Jurkat, Clone E6-1 (cell line): ENCODE measurements at places on chromosomes 12 and 14.

- DNase-seq: no peak
Observed at GRCh38 chr14:74941676-74942097, 13.7 kb downstream of the PGF start.

DNA sequence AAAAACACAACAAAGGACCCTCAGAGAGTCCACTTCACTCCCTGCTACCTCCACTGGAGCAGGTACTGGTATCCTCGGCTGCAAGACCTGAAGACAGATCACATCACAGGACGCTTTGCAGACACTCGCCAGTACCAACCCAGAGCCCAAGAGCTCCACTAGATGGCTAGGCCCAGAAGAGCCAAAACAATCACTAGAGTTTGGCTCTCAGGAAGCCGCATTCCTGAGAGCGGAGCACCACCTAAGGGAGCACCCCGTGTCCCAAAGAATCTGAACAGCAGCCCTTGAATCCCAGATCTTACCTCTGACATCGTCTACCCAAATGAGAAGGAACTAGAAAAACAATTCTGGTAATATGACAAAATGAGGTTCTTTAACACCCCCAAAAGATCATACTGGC, 399.8 kb downstream of the RAD51B start:
- DNase-seq: no peak

DNA sequence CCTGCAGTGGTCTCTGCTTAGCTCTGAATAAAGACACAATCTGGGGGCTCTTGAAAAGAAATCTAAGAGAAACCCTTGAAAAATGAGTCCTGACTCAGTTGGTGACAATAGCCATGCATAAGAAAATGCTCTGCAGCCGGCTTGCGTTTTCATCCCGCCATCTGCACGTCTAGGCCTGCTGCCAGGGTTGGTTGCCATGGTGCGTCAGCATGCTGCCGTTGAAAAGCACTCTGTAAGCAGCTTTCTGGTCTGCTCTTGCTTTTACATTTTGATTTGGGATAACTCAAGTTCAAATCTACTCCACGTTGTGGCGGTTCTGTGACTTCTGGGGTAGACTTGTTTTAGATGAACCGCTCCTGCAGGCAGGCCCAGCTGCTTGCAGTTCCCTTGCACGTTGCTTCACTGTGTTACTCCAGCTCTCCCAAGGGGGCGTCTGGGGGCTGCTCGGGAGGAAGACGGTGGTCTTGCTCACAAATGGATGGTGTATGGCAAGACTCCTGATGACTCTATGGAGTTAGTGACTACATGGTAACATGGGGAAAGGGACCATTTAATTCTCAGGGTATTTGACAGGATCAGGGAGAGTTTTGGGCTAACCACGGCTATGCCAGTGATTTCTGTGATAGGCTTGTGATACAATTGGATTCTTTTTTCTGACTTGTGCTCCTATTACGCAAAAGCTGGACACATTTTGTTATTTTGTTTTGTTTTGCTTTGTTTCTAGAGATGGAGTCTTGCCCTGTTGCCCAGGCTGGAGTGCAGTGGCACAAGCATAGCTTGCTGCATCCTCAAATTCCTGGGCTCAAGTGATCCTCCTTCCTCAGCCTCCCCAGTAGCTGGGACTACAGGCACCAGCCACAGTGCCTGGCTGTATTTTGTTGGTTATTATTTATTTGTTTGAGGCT, 15.8 kb downstream of the WNT5B start:
- DNase-seq: peak; percentile 28

GRCh38 chr12:9050521-9051157, 61.3 kb downstream of the KLRG1 start:
- no peak for DNase-seq

- no peak for DNase-seq
Observed at GRCh38 chr12:54439096-54439495, 20.0 kb upstream of the ITGA5 start.

DNA sequence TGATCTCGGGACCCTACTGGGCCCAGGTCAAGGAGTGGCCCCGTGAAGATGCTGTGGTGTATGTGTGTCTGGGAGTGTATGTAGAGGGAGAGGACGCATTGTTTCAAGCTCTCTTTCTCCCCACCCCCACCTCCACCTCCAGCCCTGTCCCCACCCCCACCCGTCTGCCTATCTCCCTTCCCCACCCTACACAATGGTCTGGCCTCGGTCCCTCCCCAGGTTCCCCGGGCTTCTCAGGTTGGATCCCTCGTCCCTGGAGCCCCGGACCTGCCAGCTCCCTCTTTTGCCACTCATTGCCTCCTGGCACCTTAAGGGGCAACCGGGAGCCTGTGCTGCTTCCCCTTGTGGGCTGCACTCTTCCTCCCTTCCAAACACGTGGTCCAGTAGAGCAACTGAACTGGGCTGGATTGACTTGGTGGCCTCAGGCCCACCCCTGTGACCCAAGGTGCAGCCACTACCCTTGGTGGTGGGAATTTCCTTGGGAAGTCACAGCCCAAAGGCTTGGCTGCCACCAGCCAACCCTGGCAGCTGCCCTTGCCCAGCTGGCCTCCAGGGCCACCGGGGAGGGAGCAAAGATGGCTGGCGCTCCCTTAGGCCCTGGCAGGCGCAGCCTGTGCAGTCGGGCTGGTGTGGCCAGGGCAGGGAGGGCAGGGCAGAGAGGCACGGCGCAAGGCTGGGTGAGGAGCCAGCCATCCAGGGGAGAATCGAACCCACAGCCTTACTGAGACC, 628 bp downstream of the VRTN start:
- no peak for DNase-seq

- DNase-seq: peak; percentile 99
Observed at GRCh38 chr12:67268335-67268895, 743 bp upstream of the CAND1 start.

GRCh38 chr14:63193236-63193635, 11.0 kb upstream of the RHOJ start:
- no peak for DNase-seq
